ENCODE measurements at places on chromosomes 5 and 9.
A peak's percentile ranks its signal among the peaks of the same experiment; 100 is the strongest.

DNA sequence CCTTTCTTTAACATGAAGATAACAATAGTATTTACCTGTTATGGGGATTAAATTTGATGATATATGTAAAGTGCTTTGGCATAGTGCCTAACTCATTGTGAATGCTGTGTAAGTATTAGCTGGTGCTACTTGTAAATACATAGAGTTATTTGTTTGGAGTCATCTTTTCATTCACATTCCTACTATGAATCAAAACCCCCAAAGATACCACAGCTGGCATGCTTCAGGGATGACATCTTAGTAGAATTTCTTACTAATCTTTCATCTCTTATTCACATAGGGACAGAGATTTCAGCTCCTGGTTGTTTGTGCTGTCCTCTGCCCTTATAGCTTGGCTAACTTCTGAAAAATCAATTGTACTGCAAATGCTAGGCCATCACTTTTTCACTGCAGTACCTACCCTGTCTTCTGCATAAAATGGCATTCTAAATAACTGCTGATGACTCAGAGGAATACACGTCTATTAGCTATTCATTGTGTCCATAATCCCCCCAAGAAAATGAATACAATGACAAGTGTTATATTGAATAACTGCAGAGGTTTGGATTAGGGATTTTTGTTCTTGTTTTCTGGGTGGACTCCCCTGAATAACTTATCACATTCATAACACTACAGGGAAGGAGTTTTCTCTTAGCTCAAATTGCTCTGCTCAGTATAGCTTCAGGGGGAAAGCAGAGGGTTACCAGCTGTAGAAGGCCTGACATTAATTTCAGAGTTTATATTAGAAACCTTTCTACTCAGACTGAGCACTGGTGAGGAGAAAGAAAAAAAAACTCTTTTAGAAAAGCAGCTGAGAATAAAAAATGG lies 192.2 kb upstream of the C9orf72 start:
- peak; percentile 12 for DNase-seq

GRCh38 chr5:17081142-17081541 lies 136.3 kb upstream of the BASP1 start:
- DNase-seq = no peak

DNA sequence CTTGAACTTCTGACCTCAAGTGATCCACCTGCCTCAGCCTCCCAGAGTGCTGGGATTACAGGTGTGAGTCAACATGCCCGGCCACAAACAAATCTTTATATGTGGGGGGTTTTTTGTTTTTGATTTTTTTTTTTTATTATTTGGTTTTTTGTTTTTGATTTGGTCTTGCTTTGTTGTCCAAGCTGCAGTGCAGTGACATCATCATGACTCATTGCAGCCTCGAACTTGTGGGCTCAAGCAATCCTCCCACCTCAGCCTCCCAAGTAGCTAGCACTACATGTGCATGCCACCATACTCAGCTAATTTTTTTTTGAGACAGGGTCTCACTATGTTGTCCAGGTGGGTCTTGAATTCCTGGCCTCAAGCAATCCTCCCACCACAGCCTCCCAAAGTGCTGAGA lies 42.4 kb downstream of the ALDH7A1 start:
- DNase-seq = no peak

DNA sequence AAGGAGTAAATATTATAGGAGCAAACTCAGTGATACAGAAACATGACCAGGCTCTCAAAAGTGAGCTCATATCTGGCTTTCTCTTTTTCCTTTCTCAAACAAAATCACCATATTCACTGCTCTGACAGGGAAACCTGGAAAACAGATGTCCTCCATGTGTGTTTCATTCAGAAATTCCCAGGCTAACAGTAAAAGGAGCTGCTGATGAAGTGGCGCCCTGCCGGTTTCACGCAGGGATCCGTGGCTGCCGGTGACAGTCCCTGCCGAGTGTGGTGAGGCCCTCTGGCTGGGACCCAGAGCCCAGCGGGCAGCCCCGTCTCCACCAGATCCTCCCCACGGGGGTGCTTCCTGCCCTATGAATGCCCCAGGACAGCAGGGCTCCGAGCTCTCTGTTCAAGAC lies 208.1 kb downstream of the GNA14 start:
- DNase-seq = no peak

DNA sequence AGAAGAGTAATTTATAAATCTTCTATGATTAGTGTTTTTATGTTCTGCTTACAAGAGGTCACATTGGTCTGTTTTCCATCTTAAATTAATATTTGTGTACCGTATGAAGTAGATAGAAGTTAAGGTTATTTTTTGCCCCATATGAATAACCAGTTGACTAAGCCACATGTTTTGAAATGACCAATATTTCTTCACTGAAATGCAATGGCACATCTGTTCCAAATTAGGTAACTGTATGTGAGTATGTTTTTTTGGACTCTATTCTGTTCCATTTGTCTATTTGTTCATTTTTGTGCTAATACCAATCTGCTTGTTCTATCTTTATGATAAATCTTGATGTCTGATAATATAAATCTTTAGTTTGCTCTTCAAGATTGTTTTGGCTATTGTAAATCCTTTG lies 17.7 kb downstream of the JAK2 start:
- no peak for DNase-seq

DNA sequence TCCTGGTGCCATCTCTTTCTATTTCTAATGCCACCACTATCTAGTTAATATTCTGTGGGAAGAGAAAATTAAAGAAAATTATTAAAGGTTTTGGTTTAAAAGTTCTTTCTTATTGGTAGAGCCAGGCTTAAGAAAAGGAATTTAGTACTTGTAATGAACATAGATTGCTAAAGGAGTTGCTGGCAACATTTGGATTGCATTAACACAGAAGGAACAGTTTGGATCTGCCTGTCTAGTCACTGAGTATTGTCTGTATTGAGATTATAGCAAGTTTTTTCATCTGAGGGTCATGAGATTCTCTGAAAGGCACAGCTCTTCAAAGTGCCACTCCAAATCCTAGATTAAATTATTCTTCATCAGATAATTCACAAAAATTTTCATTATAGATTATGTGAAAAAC lies 32.0 kb downstream of the FSD1L start:
- DNase-seq = no peak

- DNase-seq = no peak
These were observed 437.5 kb downstream of the TMEM232 start for GRCh38 chr5:110288766-110289511.

DNA sequence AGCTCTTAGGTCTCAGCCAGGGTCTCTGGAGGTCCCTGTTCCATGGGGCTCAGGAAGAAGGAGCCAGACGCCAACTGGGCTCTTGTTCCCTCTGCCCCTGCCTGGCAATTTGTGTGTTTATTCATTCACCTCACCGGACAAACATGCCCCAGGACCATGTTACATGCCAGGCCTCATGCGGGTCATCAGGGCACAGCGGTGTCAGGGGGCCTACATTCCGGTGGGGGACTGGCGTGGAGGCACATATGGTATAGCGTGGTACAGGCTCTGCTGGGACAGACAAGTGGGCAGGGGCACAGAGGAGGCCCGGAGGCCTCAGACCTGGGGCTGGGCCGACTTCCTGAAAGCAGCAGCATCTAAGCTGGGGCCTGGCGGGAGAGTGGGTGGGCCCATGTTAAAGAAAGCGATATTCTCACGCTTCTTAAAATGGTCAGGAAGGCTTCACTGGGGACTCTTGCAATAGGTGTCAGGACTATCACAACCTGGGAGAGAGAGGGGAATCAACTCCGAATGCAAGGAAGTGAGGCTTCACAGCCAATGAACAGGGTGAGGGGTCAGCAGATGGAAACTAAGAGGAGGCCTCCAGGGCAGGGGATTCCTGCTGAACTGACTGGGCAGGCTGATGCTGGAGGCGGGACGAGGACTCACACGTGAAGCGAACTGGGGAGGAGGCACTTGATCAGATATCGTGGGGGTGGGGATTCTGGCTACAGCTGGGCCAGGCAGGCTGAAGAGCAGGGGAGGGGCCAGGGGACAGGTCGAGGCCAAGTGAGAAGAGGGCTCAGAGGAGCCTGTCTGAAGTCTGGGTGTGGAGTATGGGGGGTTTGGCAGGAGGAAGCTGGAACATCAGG lies 41.9 kb downstream of the NCS1 start:
- no peak for DNase-seq

GRCh38 chr5:128100860-128101557 lies 17.4 kb downstream of the SLC12A2 start:
- DNase-seq = no peak

DNA sequence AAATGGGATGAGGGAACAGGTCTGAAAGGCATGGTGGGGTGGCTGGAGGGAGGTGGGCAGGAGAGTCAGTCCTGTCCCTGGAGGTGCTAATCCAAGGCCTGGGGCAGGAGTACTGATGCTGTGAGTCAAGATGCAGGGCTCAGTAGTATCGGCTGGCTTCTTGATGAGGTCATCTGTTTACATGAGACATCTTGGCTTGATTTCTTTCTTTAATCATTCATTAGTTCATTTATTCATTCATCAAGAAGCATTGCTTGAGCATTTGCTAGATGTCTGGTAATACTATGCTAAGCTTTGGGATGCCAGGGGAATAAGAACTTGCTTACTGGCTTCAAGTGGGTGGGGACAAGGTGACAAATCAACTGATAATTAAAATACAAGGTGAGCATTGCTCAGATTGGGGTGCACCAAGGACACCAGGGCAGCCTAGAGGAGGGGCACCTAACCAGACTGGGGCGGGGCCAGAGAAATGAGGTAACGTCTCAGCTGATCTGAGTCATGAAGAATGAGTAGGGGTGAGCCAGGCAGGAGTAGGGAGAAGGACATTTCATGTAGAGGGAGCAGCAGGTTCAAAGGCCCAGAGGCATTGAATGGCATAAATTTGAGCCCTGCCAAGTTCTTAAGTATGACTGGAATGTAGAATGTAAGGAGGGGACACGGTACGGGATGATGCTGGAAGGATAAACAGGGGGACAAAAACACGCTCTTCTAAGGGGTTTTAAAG lies 88.8 kb downstream of the EGFLAM start:
- no peak for DNase-seq

DNA sequence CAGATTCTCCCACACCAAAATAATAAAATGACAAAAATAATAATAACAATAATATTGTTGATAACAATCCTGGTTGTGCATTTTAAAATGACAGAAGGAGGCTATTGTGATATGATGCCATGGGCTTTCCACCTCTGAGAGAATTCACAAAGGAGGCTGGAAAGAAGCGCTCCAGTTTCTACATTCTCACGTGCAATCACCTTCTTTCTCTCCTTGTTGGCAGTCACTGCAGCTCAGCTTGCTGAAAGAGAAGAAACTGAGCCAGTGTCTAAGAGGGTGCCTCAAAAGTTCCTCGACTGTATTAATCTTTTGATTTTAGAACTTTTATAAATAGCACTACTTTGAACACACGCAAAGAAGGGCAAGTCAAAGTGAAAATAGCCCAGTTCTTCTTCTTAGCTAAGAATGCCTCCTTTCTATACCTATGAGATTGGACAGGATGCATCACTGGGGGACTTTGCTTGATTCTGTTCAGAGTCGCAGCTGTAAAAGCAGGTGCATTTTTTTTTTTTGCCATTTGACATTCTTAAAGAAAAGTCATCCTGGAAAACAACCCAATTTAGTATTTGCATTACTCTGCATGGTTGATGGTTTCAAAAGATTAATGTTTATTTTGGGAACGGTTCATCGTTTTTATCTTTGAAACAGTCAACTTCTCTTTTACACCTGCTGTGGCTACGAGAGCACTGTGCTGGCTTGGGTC lies 12.4 kb upstream of the SUB1 start:
- no peak for DNase-seq

DNA sequence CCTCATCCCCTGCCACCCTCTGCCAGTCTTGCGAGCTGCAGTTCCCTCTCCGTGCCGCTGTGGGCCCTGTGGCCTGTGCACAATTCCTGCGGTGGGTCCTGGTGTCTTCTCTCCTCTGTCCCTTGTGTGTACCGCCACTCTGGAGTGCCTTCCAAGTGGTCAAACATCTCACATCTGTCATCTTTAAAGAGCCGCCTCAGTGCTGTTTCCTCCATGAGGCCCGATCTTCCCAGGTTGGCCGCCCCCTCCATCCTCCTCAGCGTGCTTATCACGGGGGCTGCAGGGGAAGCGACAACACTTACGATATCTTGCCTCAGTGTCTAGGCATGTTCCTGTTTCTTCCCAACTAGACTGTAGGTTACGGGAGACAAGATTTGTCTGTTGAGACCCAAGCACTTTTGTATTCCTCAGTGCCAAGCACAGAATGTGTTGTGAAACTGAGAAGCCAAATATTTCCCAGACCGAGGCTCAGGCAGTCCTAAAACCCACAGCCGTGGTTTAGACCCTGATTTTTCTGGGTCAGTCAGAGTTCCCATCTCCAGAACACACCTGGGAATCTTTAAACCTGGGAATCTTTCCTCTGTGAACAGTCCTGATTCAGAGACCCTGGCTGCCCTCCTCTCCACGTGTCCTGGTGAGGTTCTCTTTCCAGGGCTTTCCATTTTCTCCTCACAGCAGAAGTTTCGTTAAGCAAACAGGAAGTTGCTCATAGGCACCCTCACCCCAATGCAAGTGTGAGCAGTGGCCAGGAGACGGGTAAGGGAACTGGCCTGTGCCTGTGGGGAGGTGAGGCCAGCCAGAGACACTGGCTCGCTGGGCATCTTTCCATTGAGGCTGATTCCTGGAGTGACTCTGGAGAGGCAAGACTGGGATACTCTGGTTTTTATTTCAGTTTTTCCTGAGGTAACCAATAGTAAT lies 28.8 kb downstream of the SLC46A2 start:
- DNase-seq = no peak

- DNase-seq = no peak
These were observed 40.8 kb downstream of the ADAMTS2 start for GRCh38 chr5:179304466-179304865.

- DNase-seq = no peak
These were observed 169.7 kb downstream of the DTWD2 start for GRCh38 chr5:118818604-118819003.

GRCh38 chr5:114957384-114957783 lies 212.3 kb downstream of the TRIM36 start:
- DNase-seq = no peak

DNA sequence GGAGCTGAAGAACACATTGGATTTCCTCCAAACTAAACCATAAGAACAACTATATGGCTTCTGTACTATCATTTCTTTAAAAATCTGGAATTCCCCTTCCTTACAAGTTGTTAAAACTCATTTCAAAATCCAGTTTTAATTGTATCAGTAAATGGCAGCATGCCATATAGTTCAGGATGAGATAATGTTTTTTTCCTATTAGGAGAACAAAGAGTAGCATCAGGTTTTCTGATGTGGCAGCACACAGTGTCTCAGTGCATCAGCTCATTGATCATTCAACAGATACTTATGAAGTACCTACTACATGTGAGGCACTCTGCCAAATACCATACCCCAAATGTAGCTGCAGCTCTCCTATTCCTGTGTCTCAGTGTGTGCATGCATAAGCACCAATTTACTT lies 161.1 kb downstream of the EPB41L4A start:
- no peak for DNase-seq

DNA sequence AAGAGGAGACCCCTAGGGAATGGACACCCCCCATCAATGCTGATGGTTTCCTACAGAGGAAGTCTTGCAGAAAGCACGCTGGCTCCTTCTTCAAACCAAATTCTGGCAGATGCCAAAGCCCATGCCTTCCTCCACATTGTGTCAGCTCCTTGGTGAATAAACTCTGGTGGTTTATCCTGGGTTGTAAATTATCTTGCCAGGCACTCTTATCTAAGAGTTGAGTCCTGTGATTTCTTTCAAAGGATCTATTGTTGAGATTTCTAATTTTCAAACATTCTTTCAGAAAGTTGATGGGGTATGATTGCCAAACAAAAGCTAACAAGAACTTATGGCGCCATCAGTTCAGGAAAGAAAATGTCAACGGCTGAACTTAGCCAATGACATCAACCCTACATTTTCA lies 160.4 kb downstream of the NSG2 start:
- no peak for DNase-seq

- DNase-seq = peak; percentile 38
These were observed 16.8 kb upstream of the PHF19 start for GRCh38 chr9:120893611-120894307.

- DNase-seq = no peak
These were observed 36.3 kb upstream of the PTPRD start for GRCh38 chr9:10649076-10649475.
